ENCODE measurements at places on chromosomes 11 and 22.

DNA sequence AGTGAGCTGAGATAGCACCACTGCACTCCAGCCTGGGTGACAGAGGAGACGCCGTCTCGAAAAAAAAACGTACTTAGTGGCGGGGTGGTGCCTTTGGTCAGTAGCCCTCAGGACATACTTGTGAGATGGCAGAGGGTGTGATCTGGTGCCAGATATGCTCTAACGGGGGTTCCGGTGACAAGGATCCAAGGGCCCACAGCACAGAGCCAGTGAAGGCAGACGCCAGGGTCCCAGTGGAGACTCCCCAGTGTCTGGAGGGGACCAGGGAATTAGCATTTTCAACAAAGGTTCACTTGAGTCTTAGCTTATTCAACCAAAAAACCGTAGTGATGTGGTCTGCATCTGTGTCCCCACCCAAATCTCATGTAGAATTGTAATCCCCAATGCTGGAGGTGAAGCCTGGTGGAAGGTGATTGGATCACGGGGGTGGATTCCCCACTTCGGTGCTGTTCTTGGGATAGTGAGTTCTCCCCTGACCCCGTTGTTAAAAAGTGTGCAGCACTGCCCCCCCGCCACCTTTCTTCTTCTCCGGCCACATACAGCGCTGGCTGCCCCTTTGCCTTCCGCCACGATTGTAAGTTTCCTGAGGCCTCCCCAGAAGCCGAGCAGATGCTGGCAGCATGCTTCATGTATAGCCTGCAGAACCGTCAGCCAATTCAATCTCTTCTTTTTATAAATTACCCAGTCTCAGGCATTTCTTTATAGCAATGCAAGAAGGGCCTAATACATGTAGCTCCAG, 26.6 kb upstream of the OSBPL5 start:
- DNase-seq = no peak

- DNase-seq = no peak
Measured at GRCh38 chr22:23163665-23164064, 16.6 kb upstream of the BCR start.

DNA sequence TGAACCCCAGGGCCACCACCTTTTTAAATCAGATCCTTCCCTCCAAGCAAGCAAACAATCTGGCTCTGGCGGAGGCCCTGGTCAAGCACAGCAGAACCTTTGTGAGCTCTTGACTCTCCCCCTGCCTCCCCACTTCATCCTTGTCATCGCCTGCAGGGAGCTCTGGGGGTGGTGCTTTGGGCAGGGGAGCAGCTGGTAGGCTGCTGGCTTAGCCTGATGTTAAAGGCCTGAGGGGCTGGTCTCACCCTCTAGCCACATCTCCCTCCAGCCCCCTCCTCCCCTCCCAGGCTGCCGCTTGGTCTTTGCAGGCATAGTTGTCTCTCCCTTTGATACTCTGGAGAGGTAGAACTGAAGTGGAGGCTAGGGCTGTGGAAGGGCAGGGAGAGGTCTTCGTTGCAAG, 50.9 kb downstream of the THAP12 start:
- no peak for DNase-seq

DNA sequence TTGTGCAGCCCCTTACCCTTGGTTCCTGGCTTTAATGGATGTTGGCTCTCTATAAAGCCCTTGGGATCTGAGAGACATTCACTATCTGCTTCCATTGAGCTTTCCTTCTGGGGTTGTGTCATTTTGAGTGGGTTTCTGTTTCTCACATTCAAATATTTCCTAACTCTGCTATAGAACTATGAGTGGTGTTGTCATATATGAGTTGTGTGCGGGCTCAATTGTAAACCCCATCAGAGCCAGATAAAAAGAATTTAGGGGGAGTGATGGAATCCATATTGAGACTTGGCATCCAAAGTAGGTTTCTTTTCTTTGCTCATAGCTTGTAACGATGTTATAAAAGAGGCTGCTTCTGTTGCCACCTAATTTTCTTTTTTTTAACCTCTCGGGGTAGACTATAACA, 41.8 kb upstream of the SPON1 start:
- DNase-seq = no peak

DNA sequence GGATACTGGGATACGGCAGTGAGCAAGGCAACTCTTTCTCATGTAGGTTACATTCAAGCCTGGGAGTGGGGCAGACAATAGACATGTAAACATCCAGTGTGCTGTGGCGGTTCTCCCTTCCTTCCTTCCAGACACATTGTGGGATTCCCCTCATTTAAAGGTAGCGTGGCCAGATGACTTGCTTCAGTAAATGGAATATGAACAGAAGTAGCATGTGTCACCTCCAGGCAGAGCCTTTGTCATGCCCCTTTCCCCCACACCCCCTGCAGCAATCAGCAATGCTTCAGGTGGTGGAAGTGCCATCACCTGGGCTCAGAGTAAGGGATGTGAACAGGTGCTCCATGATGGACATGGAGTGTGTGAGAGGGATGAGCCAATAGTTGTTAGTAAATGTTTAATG, 34.8 kb upstream of the TTC12 start:
- no peak for DNase-seq

DNA sequence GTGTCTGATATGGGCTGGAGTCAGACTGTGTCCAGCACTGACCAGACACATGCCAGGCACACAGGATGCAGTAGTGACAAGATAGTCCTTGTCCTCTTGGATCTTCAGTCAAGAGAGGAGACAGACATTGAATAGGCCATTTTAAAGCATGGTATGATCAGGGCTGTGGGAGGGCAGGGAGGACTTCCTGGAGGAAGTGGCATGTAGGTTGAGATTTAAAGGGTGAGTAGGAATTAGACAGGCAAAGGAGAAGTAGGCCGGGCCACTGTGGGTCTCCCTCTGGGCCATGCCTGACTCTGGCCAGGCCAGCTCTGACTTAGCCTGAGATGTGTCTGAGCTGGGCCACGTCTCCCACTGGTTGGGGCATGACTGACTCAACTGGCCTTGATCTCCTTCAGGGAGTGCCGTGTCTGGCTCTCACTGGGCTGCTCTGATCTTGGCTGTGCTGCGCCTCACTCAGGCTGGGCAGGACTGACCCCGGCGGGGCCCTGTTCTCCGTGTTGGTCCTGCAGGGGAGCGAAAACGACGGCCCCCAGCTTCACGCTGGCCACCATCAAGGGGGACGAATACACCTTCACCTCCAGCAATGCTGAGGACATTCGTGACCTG, 71.2 kb downstream of the MYO7A start:
- no peak for DNase-seq

- no peak for DNase-seq
Measured at GRCh38 chr11:121524233-121524631, 71.5 kb upstream of the SORL1-AS1 start.

DNA sequence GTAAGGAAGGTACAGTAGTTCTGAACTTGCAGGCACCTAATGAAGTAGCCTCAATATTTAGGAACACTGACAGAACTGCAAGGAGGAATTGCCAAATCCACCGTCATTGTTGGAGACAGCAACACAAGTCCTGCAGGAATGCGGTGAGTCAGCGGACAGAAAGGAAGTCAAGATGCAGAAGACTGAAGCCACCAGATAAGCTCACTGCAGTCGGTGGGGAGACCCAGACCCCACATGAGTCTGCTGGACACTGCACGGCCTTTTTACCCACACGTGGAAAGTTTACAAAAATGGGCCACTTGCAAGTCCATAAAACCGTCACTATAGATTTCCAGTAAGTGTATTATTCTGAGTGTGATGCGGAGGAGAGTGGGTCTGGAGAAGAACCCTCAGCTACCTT, 1471.6 kb downstream of the TBC1D22A start:
- DNase-seq = no peak
